Activated T-helper 17 cell treated with anti-CD3 and anti-CD28 coated beads, Interleukin-2, amount 50 U/mL, for 72 hours (primary cell): ENCODE measurements at places on chromosomes 2 and 18. TPM values are rescaled to one million over a fixed set of nuclear protein-coding genes. Genes with fewer than 3 reads are reported as not detected.

GRCh38 chr2:167480986-167481309 is 592.7 kb downstream of the XIRP2 start:
- no peak for ATAC-seq

The TRIM54 gene
- not detected for total RNA-seq

DNA sequence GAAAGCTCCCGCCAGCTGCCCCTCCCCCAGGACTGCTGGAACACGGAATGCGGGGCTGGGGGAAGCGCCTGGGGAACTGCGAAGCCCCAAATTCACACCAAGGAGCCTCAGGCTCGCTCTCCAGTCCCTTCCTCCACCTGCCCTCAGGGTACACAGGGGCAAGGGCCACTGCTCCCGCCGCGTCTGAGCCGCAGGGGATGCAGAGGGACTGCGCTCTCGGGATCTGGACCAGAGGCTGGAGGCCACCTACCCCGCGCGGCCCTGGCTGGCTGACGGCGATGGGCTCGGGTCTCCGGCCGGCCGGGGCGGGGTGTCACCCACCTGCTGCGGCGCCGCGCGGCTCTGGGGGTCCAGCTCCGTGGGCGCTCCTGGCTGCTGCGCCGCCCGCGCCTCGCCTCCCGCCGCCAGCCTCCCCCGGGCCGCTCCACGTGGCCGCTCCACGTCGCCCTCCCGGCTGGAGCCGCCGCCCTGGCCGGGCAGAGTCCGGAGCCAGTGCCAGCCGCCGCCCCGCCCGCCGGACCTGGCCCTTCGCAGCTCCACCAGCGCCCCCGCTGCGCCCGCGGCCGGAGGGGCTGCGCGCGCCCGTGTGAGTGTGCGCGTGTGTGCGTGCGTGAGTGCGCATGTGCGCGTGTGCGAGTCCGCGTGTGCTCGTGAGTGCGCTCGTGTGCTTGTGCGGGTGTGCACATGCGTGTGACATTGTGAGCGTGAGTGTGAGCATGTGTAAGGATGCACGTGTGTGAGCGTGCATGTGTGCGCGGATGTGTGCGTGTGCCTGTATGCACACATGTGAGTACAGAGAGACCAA is at the start of gene CGREF1:
TSS of gene CGREF1 (minus strand) at position 604 of the 805 bp plus-strand sequence. CDS start 14,762 bp downstream, outside the sequence.
- peak; percentile 20 for ATAC-seq

The CPS1 gene
- 1.3 TPM for total RNA-seq

- ATAC-seq = no peak
Observed at GRCh38 chr18:23573020-23573419, 13.3 kb downstream of the NPC1 start.

- no peak for ATAC-seq
Observed at GRCh38 chr2:67217398-67217797, 179.7 kb upstream of the ETAA1 start.

The SCN9A gene
- total RNA-seq = not detected

The FAM124B gene
- total RNA-seq = 0.37 TPM

DNA sequence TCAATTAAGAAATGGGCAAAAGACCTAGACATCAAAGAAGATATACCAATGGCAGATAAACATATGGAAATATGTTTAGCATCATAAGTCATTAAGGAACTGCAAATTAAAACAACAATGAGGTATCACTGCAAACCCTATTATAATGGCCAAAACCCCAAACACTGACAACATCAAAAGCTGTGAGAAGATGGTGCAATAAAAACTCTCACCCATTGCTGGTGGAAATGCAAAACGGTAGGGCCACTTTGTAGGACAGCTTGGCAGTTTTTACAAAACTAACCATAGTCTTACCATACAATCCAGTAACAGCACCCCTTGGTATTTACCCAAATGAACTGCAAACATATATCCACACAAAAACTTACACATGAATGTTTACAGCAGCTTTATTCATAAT is 213.1 kb downstream of the UBE2E3 start:
- ATAC-seq = no peak

The HSBP1L1 gene
- 9.2 TPM for total RNA-seq

The MALL gene
- 0.13 TPM for total RNA-seq

The CD207 gene
- not detected for total RNA-seq

The EVX2 gene
- total RNA-seq = not detected
